ENCODE measurements at places on chromosomes 11 and 22. TPM values are rescaled to one million over a fixed set of nuclear protein-coding genes. Genes with fewer than 3 reads are reported as not detected.

DNA sequence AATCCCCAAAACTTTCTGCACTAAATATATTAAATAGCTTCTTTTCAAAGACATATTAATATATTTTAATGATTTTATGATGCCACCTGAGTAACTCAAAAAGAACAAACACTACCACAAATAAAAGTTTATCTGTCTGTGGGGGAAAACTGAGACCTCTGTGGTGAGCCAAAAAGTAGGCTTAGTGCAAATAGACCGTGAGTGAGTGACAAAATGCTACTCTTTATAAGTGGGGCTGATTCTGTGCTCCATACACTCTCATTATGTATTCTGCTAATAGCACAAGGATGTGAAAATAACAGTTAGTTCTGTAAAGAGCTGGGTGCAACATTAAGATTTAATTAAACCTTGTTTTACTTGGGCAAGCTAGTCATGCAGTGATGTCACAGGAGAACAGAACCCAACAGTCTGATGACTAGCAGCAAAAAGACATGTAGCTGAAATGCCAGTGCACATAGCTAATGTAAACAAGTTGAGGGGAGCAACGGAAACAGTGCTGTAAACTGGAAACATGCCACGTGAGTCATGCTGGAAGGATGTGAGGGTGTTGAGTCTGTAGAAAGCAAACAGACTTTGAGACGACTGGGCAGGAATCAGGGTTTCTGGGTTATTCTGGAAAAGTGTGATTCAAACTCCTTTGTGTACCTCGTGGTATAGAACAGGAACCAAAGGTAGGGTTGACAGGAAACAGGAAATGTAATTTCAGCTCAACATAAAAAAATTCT lies 1130.4 kb downstream of the LRRC4C start:
- DNase-seq = no peak

DNA sequence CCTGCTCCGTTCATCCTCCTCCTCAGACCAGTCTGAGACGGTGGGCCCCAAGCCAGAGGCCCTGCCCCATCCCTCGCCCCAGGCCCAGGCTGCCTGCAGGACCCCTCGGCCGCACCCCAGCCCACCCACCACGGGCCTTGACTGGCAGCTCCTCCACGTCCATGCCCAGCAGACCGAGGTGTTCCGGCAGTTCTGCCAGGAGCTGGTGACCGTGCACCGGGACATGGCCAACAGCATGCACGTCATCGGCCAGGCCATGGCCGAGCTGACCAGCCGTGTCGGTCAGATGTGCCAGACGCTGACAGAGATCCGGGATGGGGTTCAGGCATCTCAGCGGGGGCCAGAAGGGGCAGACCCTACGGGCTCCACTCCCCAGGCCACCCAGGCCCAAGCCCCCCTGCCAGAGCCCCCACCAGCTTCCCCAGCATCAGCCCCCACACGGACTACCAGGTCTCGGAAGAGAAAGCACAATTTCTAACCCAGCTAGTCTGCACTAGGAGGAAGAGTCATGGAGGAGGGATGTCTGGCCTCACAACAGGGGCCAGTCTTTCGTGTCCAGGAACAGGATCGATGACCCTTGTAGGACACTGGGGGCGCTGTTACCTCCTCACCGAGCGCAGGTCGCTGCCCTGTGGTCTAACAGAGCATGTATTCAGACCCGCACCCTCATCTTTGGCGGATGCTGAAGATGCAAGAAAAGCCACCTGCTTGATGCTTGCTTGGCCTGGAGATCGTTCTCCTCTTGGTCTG lies 66.3 kb downstream of the PRDM11 start:
- DNase-seq = no peak

DNA sequence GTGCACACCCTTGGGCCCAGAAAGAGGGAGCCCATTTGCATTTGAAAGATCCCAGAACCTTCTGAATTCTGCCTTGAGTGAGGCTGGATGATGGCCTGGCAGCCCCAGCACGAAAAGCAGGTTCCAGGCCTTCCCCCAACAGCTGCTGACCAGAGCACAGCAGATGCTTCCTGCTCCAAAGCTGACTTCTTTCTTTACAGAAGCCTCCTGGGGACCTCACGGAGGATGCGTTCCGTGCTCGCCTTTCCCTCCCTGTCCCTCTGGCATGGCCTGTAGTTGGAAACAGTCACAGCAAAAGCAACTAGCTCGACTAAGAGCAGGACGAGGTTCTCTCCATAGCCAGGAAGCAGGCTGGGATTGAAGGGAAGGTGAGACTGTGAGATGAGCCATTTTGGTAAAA lies 107.7 kb upstream of the B3GAT1 start:
- DNase-seq = peak; percentile 14

DNA sequence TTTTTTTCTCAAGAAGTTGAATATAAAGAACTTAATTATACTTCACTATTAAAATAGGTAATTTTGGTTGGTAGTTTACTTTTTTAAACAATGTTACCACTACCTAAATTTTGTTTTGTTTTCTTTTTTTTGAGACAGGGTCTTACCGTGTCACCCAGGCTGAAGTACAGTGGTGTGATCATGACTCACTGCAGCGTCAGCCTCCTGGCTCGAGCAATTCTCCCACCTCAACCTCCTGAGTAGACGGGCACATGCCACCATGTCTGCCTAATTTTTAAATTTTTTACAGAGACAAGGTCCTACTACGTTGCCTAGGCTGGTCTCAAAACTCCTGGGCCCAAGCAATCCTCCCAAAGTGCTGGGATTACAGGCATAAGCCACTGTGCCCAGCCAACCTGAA lies 17.6 kb downstream of the SPCS2 start:
- DNase-seq = no peak

TRIM29 gene
- total RNA-seq = not detected

Measured in psoas muscle (tissue), 8 donors.